Coronary artery (tissue), 2 donors: ENCODE measurements at places on chromosomes 7 and 10.

- DNase-seq: no peak
These were observed 5.2 kb downstream of the TAX1BP1 start for GRCh38 chr7:27745064-27745583.

DNA sequence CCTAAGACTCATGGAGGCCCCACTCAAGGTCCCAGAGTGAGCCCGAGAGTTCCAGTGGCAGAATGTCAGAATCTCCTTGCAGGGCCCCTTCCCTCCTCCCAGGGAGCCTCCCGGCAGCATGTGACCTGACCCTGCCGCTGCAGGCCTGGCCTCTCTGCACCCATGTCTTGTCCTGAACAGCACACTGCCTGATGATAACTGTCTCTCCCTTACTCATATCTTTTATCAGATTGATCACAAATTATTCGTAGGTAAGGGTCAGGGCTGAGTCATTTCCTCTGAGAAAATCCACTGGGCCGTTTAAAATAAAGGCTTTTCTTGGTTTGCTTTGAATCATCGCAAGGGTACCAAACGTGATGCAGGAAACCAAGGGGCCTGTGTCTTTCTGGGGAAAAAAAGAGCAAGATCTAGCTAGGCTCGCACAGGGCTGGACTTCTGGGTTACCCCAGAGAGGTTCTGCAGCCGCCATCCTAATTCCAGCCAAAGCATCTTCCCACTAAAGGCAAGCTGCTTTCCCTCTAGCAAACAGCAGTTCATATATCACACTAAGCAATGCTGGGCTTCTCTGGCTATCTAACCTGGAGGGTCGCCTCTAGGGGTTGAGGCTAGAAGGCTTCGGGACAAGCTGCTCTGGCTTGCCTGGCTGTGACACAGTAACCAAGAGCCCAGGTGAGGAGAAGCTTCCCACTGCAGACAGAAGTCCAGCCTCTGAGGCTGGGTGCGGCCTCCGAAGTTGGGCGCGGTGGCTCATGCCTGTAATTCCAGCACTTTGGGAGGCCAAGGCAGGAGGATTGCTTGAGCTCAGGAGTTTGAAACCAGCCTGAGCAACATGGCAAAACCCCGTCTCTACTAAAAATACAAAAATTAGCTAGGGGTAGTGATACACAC lies 104.9 kb downstream of the SPDYE5 start:
- DNase-seq: no peak

DNA sequence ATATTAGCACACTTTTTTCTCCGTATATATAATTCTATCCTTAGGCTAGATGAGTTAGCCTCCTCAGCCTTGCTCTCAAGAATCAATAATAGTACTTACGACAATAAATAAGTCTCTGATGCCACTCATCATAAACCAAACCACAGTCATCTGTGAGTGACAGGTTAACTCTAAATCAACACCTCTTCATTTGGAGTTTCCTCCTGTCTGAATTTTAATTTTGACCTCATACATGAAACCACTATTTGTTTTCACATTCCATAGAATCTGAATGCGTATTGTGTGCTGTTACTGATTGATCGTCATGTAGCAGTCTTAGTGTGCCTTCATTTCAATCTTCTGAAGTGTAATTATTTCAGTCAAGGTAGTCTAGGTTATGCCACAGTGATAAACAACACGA lies 85.8 kb downstream of the HGF start:
- no peak for DNase-seq

DNA sequence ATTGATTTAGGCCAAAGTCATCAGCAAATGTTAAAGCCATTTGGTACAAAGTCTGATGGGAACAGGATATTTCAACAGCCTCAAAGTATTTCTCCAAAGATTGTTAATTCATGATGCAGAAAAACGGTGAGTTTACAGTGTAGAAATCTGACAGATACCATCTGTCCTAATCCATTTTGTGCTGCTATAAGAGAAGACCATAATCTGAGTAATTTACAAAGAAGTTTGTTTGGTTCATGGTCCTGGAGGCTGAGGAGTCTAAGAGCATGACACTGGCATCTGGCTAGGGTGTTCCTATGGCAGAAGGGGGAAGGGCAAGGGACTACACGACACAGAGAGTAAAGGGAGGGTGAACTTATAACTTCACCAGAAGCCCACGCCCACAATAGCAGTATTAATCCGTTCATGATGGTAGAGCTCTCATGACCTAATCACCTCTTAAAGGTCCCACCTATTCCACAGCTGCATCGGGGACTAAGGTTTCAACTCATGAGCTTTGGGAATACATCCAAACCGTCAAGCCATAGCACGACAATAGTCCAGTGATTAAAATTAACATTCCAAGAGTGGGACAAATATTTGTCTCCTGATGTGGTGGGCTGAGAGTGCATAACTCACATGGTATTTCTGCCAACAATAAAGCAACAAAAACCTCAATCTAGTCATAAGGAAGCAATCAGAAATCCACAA lies 298.6 kb upstream of the AKR1E2 start:
- no peak for DNase-seq
